ENCODE measurements at places on chromosomes 1 and 21.

DNA sequence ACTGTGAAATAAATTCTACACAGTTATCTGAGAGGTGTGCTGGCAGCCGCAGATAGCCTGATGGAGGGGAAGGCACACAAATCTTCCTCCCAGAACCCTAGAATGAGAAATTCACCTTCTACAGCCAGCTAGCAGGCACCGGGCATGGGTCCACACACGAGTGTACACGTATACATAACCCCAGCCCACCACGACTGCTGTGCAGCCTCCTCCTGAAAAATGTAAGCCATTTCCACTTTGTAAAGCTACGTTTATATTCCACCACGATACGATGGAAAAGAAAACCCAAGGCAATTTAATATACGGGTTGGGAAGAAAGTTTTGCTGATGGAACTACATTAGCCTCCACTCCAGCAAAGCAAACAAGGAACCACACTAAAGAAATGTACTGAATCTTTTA lies 1.8 kb downstream of the BTG3 start:
- DNase-seq, result no peak

DNA sequence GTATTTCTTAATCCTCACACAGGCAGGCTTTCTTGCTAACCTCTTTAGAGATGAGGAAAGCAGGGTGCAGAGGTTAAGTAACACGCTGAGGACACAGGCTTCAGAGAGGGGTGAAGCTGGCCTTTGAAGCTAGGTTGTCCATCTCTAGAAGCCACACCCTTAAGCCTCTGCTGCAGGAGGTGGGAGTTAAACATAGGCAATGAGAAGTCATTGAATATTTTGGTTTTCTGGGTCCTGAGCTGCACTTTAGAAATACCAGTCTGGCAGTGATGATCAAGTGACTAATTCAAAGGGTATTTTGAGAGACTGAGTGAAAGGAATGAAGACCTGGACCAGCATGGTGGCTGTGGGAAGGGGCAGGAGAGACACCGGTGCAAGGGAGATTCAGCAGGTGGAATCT lies 9.9 kb downstream of the KCNJ15 start:
- no peak for DNase-seq

DNA sequence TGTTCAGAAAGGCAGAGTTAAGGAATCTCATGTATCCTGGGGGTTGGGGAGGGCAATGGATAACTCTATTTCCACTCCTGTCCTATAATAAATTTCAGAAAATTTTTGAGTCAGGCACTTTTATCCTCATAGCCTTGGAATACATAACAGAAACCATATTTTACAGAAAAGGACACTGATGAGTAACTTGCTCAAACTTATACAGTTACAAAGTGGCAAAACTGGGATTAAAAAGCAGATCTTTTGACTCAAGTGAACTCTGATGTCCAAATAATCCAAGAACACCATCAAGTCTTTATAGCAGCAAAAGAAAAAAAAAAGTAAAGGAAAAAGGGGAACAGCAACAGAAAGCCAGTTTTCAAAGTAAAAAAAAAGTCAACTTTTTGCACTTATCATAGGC lies 36.9 kb downstream of the PHC2 start:
- DNase-seq, result no peak

DNA sequence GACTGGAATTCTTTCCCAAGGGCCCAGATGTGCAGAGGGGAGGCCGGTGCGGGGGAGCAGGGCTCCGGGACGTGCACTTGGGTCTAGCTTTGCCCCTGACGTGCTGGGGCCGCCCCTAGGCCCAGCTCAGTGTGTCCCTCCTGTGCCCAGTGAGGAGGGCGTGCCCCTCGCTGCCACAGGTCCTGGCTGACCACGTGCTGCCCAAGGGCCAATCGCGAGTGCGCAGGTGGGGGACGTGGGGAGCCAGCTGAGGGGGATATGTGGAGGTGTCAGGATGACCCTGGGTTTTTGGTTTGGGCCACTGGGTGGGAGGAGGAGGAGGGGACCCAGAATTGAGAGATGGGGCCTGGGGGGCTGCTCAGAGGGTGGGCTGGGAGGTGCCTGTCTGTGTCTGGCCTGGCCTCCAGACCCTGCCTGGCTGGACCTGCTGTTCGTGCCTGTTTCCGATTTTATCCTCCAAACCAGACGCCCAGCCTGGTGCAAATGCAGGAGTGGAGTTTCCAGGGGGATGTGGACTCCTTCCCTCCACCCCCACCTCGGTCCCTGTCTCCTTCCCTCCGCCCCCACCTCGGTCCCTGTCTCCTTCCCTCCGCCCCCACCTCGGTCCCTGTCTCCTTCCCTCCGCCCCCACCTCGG lies 6.1 kb upstream of the RNF223 start:
- DNase-seq, result no peak

- no peak for DNase-seq
These were observed 56.0 kb upstream of the EDARADD start for GRCh38 chr1:236338096-236338495.

DNA sequence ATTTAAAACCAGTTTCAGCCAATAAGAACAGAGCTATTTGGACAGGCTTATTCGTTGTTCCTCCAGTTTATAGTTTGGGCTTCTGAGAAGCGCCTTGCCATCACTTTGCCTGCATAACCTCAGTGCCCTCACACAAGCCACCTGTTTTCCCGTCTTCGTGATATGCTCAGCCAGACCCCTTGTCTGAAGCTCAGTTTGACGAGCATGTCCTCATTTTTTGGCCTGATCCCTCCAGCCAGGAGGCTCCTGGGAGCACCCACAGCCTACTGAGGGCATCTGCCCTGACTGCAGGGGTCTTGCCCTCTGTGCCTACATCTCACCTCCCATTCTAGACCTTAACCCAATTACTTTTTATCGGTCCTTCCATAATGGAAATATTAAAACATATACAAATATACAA lies 95.3 kb downstream of the ADARB1 start:
- DNase-seq, result no peak

- DNase-seq, result peak; percentile 28
These were observed 75.4 kb downstream of the RIPK4 start for GRCh38 chr21:41691205-41692184.

- DNase-seq, result peak; percentile 20
These were observed 131.8 kb upstream of the NGF start for GRCh38 chr1:115469703-115470476.

DNA sequence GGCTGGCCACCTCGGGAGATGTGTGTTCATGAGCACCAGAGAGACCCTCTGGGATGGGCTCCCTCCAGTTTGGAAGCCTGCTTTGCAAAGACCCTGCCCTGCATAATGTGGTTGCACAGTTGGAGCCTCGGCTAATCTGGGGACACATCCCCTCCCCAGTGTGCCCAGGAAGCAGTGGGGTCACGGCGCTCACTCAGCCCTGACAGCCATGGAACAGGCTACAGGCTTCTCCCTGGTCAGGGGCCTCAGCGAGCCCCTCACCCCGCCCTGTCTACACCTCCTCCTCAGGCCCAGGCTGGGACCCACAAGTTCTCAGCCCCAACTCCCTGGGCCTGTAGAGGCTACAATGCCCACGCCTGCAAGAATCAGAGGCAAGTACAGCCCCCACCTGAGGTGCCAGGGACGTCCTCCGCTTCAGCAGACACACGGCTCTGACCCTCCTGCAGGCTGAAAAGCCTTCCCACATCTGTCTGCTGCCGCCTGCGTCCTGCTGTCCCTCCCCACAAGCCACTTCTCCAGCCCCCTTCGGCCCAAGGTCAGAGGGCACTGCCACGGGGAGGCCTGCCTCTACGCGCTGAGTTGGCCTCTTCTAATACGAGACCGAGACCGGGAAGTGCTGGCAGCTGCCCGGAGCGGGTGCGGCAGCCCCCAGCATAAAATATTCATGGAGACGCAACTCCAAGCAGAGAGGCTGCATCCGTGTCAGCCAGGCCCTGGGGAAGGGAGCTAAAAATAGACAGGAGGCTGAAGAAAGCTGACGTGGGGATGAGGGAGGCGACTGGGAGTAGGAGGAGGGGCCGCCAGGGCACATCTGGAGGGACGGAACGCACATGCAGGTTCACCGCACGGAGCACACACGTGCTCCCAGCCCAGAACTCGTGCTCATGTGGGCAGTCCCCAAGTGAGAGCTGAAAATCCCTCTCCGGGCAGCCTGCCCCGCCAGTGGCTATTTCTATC lies 15.2 kb upstream of the GPR153 start:
- no peak for DNase-seq
